ENCODE measurements at places on chromosomes 2 and 18.
A peak's percentile ranks its signal among the peaks of the same experiment; 100 is the strongest.

DNA sequence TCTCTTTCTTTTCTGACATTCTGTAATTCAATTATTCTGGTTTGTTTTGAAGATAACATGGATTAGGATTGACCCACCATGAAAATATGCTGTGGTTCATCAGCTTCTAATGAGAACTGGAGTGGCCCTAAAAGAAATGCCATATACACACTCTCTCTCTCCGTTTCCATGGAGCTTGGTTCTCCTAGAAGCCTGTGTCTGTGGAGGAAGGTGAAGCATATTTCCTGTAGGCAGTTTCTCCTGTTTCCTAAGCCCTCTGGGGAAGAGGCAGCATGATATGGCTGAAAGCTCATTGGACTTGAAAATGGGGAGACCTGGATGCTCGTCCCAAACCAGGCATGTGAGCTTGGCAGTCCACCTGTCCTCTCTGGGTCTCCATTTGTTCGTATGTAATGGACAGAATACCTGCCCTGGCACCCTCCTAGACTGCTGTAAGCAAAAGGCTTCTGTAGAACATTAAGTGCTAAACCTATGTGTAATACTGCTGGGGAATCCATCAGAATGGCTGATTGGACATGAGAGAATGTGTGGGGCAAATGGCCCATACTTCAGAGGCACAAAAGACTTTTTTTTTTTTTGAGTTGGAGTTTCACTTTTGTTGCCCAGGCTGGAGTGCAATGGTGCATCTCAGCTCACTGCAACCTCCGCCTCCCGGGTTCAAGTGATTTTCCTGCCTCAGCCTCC lies 75.3 kb upstream of the PPP1CB start:
- no peak for DNase-seq

- peak; percentile 63 for DNase-seq
Measured at GRCh38 chr2:88016960-88017779, 823 bp upstream of the RNU2-63P start.

GRCh38 chr18:50193796-50194630 lies 934 bp downstream of the MYO5B start:
- DNase-seq: no peak

- DNase-seq: no peak
Measured at GRCh38 chr2:142041105-142041504, 89.7 kb downstream of the LRP1B start.

- no peak for DNase-seq
Measured at GRCh38 chr2:143881246-143881645, 638.7 kb downstream of the ZEB2 start.

All from CD4-positive, alpha-beta T cell treated with Interleukin-4 for 1 hour (primary cell).